ENCODE measurements at places on chromosomes 4 and X.

- no peak for DNase-seq
Measured at GRCh38 chrX:129983575-129984110, 1.2 kb downstream of the BCORL1 start.

DNA sequence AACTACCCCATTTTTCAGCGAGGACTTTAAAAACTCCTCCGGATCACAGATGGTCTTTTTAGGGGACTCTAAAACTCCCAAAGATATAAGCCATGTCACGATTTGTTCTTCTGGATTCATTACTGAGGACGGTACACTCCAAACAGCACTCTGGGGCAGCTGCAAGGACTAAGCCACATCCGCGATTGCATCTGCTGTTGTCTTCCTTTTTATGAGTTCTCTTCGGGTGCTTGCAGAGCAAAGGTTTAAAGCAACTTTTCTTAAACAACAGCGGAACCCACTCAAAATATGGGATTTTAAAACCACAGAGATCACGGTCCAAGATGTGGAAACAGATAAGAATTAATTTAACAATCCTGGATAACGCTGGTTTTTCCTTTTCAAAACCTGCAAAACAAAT is at the start of gene ARHGEF6:
Gene ARHGEF6, minus strand, starts transcription at position 170 of the 400 bp plus-strand sequence. Its CDS starts 50 bp downstream, at position 120.
- no peak for DNase-seq

- no peak for DNase-seq
Measured at GRCh38 chr4:95106408-95106928, 348.7 kb downstream of the BMPR1B start.

DNA sequence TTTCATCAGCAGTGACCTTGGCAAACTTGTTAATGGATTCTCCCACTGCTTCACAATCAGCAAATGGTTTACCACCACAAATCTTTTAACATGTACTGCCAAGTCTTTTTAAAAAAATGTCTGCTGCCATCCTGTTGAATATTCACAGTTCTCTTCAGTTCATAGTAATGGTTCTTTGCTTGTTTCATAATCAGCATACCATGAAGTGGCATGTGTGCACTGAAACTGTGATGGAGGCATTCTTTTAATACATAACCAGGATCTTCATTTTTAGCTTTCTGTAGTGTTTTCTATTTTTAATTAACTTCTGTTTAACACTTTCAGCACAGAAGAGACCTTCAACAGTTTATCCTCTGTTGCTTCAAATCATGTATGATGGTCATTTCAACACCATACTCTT is 230.1 kb upstream of the ARSJ start:
- DNase-seq: no peak

DNA sequence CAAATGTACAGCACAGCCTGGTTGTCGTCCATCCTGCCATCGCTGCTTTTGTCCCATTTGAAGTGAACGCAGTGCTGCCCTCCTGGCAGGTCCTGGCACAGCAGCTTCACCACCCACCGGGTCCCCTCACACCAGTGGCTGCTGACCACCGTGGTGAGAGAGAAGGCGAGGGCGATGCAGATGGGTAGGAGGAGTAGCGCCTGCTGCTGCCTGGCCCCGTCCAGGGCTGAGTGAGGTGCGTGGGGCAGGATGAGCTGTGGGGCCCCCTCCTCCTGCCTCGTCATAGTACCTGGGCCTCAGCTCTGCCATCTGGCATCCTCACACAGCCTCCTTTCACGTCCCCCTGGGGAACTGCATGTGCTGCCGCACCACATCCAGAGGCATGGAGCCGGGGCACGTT is 1.8 kb downstream of the DCAF8L2 start:
- no peak for DNase-seq

- DNase-seq: no peak
Measured at GRCh38 chrX:1491851-1492349, 39.2 kb upstream of the ASMTL start.

DNA sequence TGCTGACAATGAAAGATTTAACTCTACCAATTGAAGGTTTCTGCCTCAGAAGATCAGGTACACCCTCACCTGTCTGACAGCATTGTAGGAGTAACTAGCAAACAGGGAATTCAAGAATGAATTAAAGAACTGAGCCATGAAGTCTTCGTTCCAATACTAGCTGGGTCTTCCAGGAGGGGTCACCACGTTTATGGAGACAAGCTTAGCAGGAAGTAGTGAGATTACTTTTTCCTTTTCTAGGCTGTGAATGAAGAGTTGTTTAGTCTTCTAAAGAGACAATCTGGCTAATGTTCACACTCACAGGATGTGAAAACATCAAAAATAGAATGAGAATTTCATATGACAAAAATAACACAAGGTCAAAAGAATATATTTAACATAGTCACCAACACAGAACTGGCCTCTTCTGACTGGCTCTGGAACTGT is 54.9 kb downstream of the REELD1 start:
- no peak for DNase-seq

- peak; percentile 30 for DNase-seq
Measured at GRCh38 chr4:150264595-150265161, 186.4 kb downstream of the DCLK2 start.

- no peak for DNase-seq
Measured at GRCh38 chr4:93759506-93759905, 69.0 kb upstream of the ATOH1 start.

- peak; percentile 52 for DNase-seq
Measured at GRCh38 chr4:144820728-144821085, 174.8 kb downstream of the HHIP start.

- no peak for DNase-seq
Measured at GRCh38 chr4:7608046-7608445, 173.3 kb upstream of the PSAPL1 start.
